ENCODE measurements at places on chromosomes 7 and 10.

- peak; percentile 71 for DNase-seq
Measured at GRCh38 chr10:42975558-42976340, 101.1 kb upstream of the RET start.

DNA sequence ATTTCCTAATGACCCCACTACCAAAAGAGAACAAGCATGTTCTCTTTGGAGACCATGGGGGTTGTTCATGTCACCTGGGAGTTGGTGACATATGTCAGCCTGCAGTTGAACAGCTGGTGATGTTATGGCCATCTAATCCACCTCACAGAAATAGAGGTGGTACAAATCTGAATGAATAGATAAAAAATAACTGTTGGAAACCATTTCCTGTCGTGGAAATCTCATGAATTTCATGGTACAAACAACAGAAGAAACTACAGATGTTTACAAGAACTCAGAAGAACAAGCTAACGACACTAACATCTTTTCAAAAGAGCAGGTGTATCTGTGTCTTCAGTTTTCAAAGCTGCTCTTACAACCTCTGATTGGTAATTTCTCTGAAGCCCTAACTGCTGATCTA, 81.3 kb downstream of the RAPGEF5 start:
- no peak for DNase-seq

GRCh38 chr10:32950591-32951108, 7.4 kb downstream of the ITGB1 start:
- DNase-seq: no peak

DNA sequence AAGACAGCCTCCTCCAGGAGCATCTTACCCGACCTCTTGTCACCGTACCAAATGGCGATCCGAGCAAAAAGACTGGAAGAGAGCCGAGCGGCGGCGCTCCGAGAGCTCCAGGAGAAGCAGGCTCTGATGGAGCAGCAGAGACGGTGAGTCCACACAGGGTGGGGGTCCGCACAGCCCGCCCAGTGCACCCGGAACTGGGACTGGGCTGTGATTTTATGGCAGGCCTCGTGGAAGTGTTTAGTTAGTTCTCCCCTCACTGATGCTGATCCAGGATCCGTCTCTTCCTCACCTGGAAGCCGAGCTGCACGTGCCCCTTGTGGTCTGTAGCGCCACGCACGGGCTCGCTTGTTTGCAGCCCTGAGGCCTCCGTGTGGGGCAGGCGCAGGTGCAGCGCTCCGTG, 19.6 kb downstream of the LRRC27 start:
- DNase-seq: no peak

DNA sequence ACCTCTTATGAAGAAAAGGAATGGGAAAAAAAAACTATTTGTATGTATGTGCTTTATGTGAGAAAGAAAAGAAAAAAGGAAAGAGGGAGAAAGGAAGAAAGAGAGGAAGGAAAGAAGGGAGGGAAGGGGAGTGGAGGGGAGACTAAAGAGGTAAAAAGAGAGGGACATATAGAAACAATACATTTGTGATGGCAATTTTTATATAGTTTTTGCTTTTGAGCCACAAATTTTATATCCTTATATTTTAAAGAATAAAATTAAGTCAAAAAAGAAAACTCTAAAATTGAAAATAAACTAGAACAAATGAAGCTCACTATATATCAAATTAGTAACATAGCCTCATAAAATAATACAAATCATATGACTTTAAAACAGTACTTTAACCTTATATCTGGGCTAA, 11.0 kb downstream of the C7orf25 start:
- DNase-seq: no peak

DNA sequence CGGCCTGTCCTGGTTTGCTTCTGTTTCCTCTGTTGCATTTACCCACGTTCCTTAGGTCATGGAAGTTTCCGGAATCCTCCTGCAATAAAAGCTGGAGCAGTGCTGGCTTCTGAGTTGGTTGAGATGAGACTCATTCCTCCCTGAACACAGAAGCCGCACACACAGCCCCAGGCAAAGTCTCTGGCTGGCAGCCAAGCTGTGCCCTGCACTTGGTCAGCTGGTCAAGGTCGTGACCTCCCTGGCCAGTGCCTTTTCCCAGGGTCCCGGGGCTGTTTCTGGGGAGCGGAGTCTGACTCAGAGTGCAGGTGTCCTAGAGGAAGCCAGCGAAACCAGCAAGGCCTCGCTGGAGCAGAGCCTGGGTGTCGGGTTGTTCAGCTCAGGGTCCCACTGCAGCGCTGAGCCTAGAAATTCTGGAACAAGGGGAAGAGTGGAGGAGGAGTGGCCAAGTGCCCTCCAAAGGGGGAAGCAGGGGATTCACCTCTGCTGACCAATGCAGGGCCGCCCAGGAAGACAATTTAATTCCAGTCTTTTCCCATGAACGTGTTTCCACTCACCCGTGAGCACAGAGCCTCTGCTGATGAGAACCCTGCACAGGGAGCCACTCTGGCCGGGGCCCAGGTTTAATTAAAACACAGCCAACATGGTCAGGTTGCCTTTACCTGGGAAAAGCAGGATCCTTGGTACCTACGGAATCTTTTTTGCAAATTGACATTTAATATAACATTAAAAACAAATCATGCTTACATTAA, 245.5 kb upstream of the PPP2R2D start:
- no peak for DNase-seq

GRCh38 chr10:299969-300368, 164.7 kb downstream of the ZMYND11 start:
- DNase-seq: no peak

DNA sequence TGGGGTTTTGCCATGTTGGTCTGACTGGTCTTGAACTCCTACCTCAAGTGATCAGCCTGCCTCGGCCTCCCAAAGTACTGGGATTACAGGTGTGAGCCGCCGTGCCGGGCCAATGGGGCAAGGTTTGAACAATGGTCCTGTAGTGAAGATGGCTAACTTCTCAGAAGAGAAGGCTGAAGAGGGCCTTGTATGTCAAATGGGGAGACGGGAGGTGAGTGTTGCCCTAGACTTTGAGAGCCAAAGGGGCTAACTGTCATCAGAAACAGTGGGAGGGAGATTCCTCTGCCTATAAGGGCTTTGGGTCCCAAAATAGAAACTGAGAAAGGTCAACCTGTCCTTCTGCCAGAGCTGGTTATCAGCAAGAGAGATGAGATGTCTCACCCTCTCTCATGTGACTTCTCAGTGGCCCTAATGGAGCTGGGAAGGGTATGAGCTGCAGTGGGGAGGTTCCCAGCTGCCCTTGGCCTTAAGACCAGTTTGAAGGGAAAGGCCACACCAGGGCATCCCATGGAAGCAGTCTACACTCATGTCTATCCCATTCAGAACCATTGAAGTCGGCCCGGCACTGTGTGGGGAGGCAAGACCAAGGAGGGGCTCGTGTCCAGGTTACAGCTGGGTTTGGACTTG, 1.3 kb upstream of the SAMD8 start:
- DNase-seq: no peak

DNA sequence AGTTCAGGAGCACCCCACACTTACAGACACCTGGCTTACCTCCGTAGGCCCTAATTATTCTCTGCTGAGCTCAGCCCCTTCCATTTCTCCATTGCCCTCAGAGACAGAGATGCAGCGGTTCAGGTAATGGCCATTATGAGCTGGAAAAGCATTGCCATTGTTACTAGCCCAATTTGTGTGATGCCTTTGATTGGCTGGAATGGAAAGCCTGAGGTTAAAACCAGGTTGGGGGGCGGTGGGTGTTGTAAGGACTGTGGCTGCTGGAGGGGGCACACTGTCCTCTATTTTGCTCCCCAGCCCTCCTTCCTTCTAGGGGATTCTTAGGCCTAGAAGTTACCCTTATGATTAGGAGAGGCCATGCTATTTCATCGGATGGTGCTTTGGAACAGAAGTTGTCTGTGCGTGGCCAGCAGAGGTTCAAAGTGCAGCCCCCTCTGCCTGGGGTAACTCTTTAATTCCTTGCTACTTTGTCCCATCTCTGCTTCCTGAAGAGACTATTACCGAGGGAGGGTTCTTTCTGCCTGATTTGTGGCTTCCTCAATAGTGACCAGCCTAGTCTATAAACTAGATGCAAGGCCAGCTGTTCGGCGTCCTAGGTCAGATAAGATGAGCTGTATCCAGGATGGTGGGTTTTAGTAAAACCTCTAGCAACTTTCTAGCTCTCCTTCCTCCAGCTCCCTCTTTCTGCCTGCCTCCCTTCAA, 14.2 kb upstream of the ACSL5 start:
- no peak for DNase-seq

GRCh38 chr7:99408379-99409191, at the start of the genes BUD31 and PDAP1:
Gene BUD31, plus strand, starts transcription at chr7:99408969. Its CDS starts 2,124 bp downstream, at chr7:99411093.
Gene PDAP1, minus strand, starts transcription at chr7:99408597. Its CDS starts 49 bp downstream, at chr7:99408548.
- DNase-seq: peak; percentile 95

DNA sequence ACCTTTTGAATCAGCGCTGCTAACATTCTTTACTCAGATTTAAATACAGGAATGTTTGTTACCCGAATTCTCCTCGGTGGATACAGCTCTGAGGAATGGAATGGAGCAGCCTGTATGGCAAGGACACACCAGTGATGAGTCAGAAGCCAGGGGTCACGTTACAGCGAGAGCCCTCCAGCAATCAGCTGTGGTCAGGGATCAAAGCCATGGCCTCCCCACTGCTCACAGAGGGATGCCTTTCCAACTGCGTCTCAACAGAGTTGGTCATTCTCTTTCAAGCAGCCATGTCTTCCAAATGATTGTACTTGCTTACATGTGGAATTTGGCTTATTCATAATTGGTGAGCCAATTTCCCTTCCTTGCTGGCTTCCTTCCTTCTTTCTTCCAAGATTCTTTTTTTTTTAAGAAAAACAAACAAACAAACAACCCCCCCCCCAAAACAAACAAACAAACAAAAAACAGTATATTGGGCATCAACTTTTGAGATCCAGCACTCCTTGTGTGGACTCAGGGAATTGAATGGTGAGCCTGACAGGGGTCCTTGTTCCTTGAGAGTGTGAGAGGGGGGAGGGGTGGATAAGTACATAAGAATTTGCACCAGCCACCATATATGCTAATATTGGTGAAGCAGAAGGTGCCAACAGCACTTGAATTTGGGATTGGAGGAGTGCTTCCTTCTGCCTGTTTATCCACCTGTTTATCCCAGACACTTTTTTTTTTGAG, 100.2 kb downstream of the ATXN7L1 start:
- no peak for DNase-seq

- no peak for DNase-seq
Measured at GRCh38 chr7:69757981-69758430, 159.7 kb downstream of the AUTS2 start.

GRCh38 chr10:102394801-102395399, 605 bp upstream of the NFKB2 start:
- DNase-seq: peak; percentile 70

DNA sequence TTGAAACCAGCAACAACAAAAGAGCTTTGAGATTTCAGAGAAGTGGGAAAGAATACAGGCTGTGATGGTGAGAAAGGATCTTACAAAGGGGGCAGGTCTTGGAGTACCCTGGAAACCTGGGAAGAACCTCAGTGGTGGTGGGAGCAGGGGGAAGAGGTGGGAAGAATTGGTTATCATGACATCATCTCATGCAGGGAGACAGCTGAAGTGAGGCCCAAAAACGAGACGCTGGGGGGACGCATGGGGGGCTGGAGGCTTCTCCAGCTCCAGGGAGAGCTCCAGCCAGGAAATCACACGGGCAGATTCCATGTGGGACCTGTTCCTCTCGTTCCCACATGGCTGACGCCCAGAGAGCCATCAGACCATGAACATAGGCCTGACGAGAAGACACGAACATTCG, 177.3 kb upstream of the RNF32 start:
- DNase-seq: no peak

DNA sequence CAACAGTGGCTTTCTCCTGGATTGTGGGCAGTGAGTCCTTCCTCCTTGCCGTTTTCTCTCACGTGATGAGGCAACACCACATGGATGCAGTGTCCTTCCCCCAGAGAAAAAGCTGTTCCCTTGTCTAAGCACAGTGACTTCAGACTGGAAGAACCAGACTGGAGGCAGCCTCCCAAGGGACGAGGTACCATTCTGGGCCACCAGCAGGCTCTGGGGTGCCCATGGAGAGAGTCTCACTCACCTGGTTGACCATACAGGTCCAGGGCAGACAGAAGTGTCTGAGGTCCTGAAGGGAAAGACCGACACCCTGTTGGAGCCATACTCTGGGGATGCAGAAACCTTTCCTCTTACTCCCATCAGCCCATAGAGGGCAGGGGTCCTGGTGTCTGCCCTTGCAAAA, 69.2 kb upstream of the DOCK1 start:
- no peak for DNase-seq

- no peak for DNase-seq
Measured at GRCh38 chr10:130010653-130011052, 46.6 kb upstream of the EBF3 start.

DNA sequence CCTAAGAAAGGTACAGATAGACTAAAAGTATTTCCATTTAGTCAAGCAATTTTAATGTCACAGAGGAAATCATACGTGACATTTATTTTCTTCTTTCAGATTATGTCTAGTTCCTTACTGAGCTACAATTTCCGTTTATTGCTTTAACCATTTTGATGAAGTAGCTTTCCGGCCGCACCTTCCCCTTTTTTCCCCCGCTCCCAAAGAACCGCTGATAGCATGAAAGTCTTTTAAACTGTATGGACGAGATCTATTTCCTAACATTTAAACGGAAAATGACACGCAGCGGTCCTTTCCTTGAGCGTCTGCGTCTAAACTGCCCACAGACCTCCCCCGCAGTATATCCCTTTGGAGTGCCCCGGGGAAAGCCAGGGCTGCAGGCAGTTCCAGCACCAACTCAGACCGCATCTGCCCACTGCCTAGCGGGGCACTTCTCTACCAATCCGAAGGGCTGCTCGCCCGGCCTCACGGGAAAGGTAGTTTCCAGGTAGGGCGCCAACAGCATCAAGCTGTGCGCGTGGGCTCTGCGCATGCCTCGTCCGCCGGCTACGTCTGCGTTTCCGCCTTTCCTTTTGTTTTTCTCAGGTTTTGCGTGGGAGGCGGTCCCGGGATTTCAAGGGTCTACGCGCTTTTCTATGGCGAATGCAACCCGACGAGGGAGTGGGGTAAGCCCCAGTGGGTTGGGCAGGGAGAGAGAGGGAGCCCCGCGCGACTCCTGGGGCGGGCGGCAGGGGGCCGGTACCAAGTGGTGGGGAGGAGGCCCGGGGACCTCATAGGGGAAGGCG, at the start of gene ZNF33A:
Gene ZNF33A (plus strand): TSS at position 557 of the 785 bp plus-strand sequence. CDS start 1,667 bp downstream, outside the sequence.
- peak; percentile 99 for DNase-seq

GRCh38 chr10:47311932-47312662, 10.2 kb upstream of the GDF2 start:
- DNase-seq: peak; percentile 74

DNA sequence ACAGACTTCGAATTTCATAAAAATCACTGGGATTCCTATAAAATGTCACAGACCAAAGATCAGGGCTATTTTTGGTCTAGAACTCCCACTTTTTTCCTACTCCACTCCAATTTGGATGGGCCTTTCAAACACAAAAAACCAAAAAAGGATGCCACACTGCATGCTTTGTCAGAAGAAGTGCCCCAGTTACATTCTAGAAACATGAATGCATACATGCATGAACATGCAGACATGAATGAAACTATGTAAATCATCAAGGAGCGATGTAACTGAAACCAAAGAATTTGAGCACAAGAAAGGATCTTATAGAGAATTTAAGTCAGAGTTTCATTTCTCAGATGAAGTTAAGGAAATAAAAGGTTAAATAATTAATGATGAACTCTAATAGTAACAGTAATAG, 31.8 kb upstream of the FAM133B start:
- no peak for DNase-seq

DNA sequence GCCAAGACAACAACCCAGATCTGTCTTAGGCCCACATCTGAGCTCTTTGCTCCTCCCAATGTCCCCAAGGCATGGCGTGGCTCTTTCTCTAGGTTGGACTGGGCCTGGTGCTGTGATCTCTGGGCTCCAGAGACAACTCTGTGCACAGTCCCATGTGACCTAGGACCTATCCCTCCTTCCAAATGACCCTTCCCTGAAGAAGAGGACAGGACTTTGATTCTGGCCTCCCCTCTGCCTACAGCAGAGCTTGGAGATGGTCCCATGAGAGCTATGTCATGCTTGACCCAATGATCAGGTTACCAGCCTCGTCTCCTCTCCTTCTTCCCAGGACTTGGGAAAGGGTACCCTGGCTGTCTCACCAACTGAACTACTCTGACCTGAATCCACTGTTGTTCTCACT, 296.3 kb upstream of the GALNT17 start:
- DNase-seq: no peak

All from Kasumi-1 (cell line).